ENCODE measurements at places on chromosomes 16 and 17.

DNA sequence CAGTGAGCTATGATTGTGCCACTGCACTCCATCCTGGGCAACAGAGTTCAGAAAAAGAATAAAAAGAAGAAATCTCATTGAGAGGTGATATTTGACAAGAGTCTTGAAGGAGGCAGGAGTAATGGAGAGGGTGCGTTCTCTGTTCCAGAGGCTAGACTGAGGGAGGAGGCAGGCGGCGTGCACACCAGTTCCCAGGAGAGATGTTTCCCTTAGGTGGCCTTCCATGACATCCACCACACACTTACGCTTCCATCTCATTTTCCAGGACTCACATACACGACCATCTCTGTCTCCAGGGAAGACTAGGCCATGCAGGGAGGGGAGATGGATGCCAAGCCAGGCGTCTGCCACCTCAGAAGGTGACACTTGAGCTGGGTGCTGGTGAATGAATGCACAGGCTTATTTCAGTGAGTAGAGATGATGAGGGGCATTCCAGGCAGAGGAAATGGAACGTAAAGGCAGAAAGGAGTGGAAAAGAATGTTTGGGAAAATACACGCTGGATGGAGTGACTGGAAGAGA, 25.3 kb upstream of the N4BP1 start:
- no peak for DNase-seq

DNA sequence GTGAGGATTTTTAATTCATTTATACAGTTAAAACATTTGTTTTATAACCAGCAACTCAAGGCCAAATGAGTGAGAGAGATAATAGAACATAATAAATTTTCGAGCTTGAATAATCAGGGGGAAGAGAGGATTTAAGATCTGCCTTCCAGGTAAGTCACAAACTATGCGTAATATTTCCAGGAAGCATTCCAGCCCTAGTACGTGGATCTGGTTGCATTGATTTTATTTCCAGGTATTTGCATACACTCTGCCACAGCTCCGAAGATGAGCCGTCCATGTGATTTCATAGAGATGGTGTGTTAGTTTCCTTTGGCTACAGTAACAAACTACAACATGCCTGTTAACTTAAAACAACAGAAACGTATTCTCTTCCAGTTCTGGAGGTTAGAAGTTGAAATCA, 3.5 kb downstream of the DYNLRB2 start:
- DNase-seq = no peak

DNA sequence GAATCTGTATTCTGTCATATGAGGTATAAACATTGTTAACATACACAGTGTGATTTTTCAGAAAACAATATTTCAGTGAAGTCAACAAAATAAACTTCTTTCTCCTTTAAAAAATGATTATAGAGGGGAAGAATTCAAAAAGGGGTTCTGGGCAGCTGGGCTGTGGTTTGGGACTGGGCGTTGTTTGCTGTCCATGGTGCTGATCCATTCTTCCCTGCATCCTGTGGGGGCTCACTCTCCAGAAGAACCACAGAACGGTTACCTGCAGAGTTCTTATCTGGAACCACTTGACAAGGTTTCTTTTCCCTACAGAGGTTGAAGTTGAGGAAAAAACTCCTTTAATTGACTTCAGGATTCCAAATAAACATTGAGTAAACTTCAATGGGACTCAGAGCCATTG, 1091.0 kb downstream of the CDH8 start:
- no peak for DNase-seq

DNA sequence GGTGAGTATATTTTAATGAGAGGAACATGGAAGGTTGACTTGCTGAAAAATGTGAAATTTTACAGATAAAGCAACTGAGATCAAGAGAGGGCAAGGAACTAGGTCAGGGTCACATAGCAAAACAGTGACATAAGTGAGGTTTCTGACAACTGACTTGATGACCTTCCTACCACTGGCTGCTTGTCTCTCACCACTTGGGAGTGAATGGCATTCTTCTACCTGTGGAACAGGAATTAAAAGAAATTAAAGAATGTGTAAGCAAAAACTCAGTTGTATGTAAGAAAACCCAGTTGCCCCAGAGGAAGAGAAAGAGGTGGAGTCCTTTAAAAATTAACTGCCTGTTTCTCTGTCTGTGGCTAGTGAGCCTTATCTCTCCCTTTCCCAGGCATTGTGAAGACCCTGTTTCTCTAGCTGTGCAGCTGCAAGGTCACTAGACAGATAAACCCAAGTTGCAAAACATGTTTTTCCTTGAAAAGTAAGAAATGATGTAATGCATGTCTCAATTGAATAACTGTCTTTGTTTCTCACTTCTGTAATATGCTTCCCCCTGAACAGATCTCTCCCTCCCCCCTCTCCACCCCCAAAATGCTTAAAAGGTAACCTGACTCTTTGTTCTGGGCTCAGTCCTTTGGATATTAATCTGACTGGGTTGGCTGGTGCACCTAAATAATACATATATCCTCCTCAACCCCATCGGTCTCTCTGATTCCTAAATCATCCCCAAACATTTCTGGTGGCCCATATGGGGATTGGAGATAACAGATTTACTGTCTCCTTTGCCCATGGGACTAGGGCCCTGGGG, 23.4 kb downstream of the ACSM1 start:
- DNase-seq = no peak

DNA sequence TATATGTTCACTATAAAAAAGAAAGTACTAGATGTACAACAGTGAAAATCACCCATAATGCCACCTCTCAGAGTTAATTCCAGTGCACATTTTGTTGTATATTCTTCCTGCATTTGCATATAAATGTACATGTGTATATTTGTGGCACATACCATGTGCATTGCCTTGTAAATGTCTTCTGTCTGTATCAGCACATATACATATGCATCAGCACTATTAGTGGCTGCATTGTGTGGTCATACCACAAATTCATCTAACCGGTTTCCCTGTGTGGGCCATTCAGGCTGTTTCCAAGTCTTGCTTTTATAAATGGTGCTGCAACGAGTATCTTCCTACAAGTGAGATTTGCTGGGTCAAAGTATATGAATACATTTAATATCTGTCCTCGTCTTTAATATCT, 6.5 kb downstream of the KSR1 start:
- no peak for DNase-seq

- no peak for DNase-seq
Observed at GRCh38 chr16:72876981-72877373, 171.0 kb downstream of the ZFHX3 start.

DNA sequence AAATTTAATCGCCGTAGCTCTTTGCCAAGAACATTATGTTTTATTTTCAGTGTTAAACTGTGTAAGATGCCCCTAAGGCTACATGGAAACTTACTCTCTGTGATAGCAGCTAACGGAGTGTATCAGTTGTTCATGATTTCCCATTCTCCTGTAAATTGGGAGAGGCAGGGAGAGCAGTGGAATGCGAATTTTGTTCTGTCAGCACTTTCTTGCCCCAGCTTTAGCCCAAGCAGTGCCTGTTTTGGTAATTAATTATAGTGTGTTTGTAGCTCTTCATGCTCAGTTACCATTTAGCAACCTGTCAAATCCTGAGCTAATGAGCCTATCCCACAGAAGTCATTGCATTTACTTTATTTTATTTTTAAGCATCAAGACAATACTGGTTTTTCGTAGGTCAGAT, 475.1 kb upstream of the RBFOX1 start:
- no peak for DNase-seq

- no peak for DNase-seq
Observed at GRCh38 chr16:87821376-87822107, 47.8 kb downstream of the SLC7A5 start.

GRCh38 chr16:27174007-27174406, 29.3 kb upstream of the KDM8 start:
- DNase-seq = no peak

DNA sequence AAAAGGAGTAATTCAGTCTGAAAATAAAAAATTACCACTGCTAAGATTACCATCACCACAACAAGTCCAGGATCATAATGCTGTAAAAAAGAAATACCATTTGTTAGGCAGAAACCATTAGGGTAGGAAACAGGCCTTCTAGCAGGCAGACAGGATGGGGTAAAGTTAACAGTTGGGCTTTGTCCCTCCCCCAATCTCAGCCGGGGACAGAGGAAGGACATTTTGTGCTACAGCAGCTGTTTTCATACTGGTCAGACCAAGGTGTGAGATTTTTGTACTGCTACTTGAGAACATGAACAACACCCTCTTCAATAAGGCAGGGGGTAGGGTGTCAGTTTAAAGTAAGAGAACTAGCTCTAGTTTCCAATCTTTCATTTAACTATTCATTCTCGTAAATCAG, 49.2 kb upstream of the ITGA2B start:
- DNase-seq = no peak

DNA sequence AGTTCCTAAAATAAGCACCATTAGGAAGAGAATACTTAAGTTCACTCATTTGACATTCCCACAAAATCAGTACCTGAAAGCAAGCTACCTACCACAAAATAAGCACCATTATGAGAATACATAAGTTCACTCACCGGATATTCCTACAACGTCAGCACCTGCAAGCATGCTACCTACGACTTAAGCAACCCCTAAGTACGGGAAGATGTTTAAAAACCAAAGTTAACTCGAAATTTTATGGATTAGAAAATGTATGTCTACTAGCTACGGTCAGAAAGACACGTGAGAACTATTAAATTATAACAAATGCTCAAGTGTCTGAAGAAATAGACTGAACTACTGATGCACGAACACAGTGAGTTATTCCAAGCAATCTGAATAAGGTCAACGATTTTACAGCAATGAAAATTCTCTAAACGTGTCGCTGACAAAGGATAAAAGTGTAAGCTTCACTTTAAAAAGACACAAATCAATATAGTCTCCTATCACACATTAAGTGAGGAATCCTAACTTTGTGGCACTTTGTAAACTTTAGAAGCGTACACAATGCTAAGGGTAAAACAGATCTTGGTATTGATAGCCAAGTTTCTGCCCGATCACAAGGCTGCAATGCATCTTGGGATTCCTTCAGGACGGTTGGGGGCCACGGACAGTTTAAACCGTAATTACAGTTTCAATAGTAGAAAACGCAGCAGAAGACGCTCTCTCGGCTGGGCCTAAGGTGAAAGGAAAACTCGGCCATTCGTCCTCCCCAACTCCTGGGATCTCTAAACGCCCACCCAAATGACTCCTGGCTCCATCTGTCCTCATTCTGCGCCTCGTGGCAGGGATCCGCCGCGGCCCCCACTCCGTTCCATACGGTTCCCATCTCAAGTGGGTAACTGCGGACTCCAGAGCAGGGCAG, 1.3 kb downstream of the GSPT1 start:
- DNase-seq = no peak

DNA sequence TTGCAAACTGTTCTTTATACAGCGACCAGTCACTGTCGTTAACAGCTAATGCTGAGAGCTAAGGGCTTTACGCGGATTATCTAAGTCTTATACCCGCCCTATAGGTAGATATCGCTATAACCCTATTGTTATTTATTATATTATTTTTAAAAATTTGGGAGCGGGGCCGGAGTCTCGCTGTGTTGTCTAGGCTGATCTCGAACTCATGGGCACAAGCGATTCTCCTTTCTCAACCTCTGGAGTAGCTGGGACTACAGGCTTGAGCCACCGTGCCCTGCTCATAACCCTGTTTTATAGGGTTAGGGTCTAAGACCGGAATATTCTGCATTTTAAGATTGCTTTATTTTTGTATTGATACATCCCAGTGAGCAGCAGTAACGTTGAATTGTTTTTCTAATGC, 24.7 kb downstream of the DEF8 start:
- no peak for DNase-seq

DNA sequence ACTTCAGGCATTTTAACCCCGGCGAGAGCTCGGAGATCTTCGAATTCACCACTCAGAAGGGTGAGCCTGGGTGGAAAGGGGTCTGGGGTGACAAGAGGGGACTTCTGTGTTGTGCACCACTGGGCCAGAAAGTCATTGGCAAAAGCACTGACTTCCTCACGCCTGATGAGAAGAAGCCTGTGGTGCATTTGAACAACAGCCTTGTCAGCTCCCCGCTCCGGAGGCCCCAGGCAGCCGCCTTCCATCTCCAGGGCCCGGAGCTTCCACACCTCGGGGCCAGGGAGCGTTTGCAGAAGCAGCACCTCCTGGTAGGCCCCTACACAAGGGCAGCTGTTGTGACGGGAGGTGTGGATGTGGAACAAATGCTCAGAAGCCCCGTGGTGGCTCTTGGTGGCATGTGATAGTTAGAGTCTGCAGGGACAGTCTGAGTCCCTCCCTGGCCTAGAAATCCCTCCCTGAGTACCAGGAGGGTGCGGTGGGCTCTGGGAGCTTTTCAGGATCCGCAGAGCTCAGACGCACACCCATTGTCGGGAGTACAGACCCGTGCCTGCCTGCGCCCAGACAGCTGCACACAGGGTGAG, 9.7 kb downstream of the CACNG1 start:
- DNase-seq = no peak

- DNase-seq = no peak
Observed at GRCh38 chr16:2296661-2297505, 29.0 kb upstream of the RNPS1 start.

DNA sequence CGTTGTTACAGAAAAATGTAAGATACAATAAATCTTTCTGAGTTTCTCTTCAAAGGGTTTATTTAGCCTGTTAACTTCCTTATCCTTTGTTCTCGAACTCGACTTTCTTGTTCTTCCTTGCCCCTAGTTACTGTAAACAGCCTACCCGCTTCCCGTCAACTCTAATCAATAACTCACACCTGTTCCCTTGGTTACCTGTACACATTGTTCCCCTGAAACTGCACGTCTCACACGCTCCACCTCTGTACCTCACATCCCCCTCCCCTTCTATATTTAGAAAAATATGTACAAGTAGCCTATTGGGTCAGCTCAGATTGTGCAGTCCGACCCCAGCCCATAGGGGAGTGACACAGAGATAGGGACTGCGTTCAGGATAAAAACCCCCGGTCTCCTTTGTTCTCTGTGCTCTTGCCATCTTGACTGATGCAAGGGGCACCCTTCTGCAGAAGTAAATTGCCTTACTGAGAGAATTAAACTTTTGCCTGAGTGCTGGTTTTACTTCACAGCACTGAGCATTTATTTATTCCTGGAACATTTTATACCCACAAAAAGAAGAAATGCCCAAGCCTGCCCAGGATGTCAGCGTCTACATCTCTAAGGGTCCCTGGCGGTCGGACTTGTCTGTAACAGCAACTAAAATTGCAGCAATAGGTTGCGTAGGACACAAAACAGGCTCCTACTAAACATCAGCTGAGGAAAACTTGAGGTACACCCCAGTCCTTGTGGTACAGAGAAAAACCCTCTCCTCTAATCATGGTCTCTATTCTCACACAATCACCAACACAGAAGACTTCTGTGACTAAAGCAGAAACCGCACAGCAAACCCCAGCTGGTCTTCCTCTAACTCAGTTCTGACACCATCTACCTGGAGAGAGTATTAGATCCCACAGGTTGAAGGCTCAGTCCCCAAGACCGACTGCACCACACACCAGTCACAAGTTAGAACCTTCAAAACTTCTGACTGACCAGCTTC, 11.3 kb downstream of the WDR45B start:
- no peak for DNase-seq

- no peak for DNase-seq
Observed at GRCh38 chr16:49603956-49604355, 230.4 kb downstream of the C16orf78 start.

All from stimulated activated CD8-positive, alpha-beta memory T cell treated with anti-CD3 and anti-CD28 coated beads, Interleukin-7, amount 100 ng/mL, for 24 hours (primary cell).